DND-41 (cell line): ENCODE measurements at places on chromosomes 7 and 10.

- no peak for DNase-seq
Observed at GRCh38 chr10:27068217-27068891, 31.9 kb downstream of the ANKRD26 start.

DNA sequence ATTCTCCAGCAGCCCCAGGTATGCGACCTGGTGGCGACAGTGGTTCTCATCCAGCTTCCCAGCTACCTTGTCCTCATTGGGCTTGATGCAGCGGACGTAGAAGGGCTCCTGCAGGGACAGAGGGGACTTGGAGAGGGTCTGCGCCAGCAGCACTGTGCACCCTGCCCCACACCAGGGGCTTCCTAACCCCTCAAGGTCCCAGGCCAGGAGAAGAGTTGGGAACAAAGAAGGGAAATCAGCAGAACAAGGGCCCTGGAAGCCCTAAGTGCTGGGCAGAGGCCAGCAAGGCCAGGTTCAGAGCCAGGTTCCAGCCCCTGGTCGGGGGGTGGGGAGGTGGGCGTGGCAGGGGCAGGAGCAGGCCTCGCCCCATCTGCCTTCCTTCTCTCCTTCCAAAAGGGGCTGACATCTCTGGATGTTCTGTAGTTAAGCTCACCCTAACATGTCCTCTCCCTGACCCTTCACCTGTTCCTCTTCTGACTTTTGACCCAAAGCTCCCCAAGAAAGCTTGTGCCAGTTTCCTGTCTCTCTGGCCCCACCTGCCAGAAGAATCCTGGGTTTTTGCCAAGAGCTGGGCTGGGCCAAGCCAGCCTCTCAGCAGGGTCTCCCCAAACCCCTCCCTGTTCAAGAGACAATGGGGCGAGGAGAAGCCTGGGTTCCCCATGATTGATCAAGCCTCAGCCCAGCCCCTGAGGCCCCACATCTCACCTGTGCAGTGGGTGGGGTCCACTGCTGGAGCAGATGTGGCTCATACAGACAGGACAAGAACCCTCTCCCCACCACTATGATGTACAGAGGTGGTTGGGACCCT, 11.9 kb downstream of the MYO1G start:
- DNase-seq: no peak

GRCh38 chr7:133053321-133053891, 28.5 kb downstream of the CHCHD3 start:
- DNase-seq: no peak

DNA sequence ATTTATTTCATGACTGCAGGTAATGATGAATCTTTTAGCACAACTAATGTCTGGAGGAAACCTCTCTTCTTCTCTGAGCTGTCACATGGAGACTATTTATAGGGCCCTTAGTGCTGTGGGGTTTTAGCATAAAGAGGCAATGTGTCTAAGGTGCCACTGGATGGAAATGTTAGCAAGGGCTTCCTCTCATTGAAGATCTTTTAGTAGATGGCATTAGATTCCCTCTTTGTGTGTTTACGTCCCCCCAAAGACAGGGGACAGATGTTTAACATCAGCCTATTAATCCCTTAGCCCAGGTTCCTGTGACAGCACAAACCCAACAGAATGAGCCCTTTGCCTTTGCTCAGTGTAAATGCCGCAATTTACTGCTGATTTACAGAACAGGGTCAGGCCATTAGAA, 208.6 kb downstream of the SKAP2 start:
- no peak for DNase-seq

- DNase-seq: no peak
Observed at GRCh38 chr10:89706011-89706410, 4.6 kb downstream of the KIF20B start.

- DNase-seq: no peak
Observed at GRCh38 chr7:128052404-128052803, 21.2 kb upstream of the LRRC4 start.

DNA sequence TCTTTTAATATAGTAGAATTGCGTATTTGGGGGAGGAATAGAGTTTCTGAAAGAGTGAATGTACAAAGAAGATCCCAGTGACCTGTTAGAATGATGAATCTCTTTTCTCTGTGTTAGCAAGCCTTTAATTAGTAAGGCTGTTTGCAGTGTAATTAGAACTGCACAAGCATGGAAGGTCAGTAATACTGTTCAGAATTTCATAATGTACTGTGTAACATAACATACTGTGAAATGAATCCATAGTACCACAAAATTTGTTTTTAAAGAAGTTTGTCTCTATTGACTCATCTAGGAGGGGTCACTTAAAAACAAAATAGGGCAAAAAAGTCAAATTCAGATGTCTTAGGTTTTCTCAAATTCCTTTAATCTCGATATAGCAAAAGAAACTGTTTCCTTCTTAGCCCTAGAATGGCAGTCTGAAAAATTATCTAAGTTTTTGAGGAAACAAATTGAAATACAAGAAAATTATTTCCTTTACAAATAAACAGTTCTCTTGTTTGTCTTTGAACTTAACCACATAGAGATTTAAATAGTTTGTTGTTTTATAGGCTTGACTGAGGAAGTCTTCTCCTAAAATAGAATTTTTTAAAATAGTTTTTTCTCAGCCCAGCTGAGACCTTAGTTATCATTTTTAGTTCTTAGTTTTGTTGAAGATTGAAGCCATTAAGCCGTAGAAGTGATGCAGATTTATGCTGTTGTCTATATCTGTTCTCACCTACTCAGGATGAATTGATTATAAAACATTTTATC, 12.5 kb downstream of the ADK start:
- no peak for DNase-seq

- DNase-seq: no peak
Observed at GRCh38 chr10:88100281-88100680, 236.9 kb downstream of the PTEN start.
